ENCODE measurements at places on chromosomes 11 and 22.

DNA sequence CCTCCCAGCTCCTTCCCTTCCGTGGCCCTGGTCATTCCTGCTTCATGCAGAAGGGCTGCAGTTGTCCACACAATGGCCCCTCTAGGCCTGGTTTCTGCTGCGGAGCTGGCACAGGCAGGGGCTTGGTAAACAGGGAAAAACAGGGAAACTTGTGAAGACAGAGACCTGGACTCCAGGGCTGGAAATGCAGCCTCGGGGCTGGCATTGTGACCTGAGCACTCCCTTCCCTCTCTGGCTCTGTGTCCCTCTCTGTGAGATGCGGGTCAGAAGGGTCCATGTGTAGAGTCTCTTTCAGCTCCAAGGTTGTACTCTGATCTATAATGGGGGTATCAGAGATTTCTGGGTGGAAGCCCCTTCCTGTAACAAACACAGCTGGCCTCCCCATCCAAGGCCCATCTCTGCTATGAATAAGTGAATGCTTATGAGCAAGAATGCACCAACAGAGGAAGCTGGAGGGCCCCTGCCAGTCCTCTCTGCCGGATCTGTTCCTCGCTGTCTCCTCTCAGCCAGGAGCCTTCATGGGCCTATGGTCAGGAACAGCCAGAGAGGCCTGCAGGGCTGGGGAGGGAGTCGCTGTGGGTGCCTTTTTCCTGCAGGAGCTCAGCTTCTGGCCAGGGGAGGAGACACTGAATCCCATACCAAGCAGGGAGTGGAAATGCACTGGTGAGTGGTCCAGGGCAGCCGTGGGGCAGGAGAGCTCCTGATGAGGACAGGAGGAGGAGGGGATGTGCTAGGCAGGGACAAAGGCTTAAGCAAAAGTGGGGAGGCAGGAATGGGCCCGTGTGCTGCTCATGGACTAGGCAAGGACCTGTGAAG is 6.7 kb upstream of the DERL3 start:
- no peak for DNase-seq

- no peak for DNase-seq
These were observed 22.3 kb downstream of the ZBTB16 start for GRCh38 chr11:114081641-114082414.

DNA sequence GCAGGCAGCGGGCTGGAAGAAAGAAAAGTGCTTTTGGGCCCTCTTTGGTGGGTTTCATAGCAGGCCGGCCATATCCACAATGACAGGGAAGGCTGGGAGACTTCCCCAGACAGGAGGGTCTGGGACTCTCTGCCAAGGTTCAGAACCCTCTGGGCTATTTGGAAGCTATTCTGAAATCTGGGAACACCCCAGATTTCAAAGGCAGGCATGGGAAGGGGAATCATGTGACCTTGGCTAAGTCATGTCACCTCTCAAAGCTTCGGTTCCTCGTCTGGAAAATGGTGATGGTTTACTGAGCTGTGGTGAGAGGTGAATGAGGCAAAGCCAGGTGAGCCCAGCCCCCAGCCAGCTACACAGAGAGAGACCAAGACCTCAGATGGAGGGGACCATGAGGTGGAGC is 4.6 kb downstream of the CASTOR1 start:
- DNase-seq = no peak

GRCh38 chr11:3043315-3043871 is 13.8 kb downstream of the CARS1 start:
- peak; percentile 73 for DNase-seq

GRCh38 chr22:36929621-36930020 is 16.2 kb downstream of the CSF2RB start:
- DNase-seq = no peak

DNA sequence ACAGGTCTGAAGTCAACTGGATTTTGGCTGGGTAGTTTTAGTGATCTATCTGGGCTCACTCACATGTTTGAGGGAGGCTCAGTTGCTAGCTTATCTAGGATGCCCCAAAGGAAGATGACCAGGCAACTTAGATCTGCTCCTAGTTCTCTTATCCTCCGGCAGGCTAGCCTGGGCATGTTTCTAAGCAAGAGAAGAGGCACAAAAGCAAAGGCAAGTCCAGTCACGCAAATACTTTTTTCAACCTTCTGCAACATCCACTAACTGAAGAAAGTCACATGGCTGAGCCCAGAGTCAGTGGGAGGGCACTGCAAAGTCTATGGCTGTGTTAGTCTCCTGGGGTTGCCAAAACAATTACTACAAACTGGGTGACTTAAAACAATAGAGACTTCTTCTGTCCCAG is 32.9 kb upstream of the FSHB start:
- no peak for DNase-seq

- no peak for DNase-seq
These were observed 15.0 kb upstream of the ANO1 start for GRCh38 chr11:70063121-70063520.

DNA sequence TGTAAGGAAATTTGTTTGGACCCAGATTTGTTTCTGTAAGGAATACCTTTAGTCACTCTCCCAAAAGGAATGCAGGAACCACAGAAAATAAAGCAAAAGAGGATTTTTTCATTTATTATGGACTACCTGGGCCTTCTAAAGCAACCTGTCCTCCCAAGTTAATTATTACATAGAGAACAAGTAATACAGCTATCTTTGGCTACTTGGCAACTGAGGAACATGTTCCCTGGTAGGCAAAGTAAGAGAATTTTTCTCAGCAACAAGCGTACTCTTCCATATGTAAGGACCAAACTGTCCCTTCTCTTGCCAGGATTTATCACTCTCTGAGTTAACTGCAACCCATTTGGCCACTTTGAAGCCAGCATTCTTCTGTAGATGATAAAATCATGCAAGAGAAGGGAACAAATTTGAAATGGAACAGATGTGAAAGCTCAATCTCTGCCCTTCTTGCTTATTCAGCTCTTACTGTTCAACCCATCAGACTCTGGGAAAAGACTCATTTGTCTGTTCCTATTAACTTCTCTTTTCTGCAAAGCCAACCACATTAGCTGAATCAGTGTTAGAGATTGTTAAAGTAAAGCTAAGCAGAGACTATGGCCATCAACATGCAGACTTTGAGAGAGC is 190.2 kb downstream of the SWAP70 start:
- no peak for DNase-seq

DNA sequence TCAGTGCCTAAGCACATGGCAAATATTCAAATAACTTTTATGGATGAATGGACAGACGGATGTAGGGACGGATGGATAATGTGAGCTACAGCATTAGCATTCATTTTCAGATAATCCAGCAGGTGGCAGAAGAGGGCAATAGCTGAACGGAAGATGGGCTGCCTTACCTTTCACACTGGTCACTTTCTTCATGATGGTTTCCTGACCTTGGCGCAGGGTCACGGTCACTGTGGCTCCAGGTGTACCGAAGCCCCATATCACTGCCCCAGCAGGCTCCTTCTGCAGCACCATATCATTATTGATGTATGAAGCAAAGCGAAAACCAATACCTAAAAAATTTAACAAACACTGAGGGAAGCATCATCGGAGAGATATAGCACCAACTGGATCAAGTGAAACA is 4.3 kb downstream of the SIAE start:
- peak; percentile 60 for DNase-seq

DNA sequence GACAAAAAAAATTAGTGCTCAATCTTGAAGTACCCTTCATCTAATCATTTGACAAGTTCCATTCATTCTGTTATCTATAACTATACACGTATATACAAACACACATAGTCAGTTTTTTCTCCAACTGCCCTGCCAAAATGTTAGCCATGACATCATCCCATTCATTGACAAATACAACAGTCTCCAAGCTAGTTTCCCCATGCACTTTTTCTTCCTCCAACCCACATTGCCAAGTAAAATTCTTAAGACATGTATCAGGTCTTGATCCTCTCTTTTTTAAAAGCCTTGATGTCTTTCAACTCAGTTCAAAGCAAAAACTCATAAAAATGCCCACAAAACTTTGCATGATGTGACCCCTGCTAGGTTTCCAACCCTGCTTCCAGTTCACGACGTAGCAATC is 58.1 kb downstream of the DDI1 start:
- no peak for DNase-seq

- no peak for DNase-seq
These were observed 45.5 kb downstream of the ARRB1 start for GRCh38 chr11:75305993-75306392.

DNA sequence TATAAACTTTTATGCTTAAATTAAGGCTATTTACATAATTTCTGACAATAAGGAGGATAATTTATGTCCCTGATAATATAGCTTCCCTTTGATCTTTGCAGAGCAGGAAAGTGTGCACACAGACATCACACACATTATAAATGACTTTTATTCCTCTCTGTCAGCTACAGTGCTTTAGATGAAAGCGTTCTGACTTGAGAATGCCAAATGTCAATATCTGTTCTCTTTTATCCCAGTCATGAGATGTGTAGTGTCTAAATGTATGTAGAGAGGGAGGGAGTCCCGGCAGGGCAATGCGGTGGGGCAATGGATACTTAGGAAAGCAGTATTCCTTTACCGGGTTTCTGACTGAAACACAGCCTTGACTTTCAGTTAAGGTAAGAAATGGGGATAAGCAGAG is 225.4 kb upstream of the CHORDC1 start:
- DNase-seq = no peak

DNA sequence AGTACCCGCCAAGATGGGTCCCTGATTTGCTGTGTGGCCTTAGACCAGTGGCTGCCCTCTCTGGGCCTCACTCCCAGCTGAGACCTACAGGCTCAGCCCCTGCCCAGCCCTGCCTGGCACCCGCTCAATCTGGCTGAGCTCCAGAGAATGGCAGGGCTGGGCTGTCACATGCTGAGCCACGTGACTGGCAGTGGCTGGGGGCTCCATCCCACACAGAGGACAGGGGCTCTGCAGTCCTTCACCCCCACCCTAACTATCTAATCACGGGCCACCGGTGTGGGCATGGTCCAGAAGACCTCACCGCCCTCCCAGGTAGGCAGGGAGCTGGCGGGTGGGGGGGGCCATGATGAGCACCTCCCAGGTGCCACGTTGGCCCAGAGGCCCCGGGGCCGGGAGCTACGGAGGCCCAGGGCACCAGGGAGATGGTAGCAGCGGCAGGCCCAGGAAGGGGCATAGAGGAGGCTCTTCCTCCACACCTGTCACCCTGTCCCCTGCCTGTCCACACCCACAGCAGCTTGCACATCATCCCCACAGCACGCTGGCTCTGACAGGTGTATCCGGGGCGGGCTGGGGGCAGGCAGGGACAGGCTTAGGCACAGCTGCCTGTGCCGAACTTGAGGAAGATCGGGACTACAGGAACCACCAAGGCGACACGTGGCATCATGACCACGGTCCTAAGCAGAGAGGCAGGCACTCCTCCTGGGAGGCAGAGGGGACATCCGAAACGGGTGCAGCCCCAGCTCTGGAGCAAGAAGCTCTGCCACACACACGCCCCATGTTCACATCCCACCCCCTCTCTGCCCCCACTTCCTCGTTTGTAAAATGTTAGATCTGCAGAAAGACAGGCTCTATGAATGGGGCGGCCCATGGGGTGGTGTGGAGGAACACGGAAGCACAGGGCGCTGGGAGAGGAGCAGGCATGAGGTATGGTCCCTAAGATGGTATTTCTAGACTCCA is 1.5 kb upstream of the ALDH3B1 start:
- no peak for DNase-seq

GRCh38 chr11:36870361-36870760 is 272.3 kb upstream of the RAG2 start:
- no peak for DNase-seq

- DNase-seq = no peak
These were observed 111.4 kb downstream of the COMMD9 start for GRCh38 chr11:36177836-36178235.

- no peak for DNase-seq
These were observed 27.7 kb downstream of the CDON start for GRCh38 chr11:126034933-126035425.

DNA sequence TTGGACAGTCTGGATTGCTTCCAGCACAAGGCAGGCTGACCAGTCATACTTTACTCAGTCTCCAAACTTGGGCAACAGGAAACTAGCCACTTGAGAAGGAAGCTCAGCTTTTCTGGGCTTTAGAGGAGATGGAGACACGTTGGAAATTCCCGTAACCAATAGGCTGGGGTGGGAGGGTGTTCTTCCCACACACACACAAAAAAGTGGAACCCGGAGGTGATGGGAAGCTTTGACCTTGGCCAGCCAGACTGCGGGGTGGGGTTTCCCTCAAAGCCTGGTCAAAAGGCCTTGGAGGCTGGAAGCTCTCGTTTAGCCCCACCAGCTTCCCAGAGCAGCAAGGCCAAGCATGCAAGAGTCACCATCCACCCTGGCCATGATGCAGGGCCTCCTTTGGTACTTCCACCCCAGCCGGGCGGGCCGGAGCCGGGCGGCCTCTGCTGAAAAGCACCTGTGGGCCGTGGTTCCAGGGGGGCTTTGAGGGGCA is 126.2 kb downstream of the BCR start:
- DNase-seq = peak; percentile 50

DNA sequence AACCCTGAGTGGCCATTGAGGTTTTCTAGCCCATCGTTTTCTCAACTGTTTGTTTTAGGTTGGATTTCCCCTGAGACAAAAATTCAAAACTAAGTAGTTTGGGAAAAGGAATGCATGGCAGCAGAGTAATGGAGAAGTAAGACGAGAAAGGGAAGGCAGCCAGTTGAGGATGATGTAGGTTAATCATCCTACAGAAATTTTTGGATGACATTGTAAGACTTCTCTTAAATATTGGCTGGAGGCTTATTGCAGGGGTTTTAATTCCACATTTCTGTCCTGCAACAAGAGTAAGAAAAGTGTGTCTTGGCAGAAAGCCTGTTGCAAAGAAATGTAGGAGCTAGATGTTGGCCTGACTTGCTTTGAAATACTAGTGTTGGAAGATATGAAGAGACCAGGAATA is 308.8 kb downstream of the LUZP2 start:
- no peak for DNase-seq

- DNase-seq = no peak
These were observed 34.3 kb downstream of the TOM1 start for GRCh38 chr22:35334004-35334403.

- peak; percentile 83 for DNase-seq
These were observed 512 bp downstream of the TOLLIP start for GRCh38 chr11:1308743-1309497.

GRCh38 chr11:115617767-115618166 is 113.6 kb upstream of the CADM1 start:
- DNase-seq = no peak

DNA sequence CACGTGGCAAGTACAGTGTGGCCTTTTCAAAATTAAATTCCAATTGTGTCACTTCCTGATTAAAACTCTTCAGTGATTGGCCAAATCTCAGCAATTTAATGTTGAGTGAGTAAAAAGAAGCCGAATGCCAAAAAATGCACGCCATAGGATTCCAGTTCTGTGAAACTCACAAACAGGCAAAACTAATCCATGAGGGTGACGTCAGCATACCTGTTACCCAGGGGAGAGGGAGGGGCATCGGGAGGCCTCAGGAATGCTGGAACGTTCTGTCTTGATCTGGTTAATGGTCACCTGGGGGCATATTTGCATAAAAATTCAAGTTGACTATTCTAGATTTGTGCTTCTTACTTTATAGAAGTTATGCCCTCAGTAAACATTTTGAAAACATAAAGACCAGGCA is 39.9 kb upstream of the RAB1B start:
- no peak for DNase-seq
